Epithelial cell of proximal tubule (primary cell): ENCODE measurements at places on chromosomes 4 and X.

GRCh38 chrX:3963980-3964379 is 250.5 kb upstream of the PRKX start:
- DNase-seq = no peak

- DNase-seq = no peak
Observed at GRCh38 chr4:145716200-145716599, 36.3 kb downstream of the C4orf51 start.

DNA sequence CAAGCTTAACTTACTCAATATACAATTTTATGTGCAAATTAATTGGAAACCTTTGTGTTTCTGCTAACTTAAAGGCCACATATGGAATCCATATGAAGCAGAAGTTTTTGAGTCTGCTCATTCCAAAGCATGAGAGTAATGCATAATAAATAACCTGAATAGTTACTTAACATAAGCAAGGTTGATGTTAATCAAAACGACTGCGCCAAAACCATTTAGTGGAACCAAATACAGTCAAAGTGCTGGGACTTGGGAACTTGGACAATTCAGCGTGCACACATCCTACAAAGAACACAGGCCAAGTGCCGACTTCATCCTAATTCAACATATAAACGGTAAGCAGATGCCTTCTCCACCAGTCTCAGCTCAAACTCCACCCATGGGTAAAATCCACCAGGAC is 17.0 kb downstream of the TSPAN5 start:
- no peak for DNase-seq

- no peak for DNase-seq
Observed at GRCh38 chr4:19241895-19242294, 1009.8 kb upstream of the SLIT2 start.

DNA sequence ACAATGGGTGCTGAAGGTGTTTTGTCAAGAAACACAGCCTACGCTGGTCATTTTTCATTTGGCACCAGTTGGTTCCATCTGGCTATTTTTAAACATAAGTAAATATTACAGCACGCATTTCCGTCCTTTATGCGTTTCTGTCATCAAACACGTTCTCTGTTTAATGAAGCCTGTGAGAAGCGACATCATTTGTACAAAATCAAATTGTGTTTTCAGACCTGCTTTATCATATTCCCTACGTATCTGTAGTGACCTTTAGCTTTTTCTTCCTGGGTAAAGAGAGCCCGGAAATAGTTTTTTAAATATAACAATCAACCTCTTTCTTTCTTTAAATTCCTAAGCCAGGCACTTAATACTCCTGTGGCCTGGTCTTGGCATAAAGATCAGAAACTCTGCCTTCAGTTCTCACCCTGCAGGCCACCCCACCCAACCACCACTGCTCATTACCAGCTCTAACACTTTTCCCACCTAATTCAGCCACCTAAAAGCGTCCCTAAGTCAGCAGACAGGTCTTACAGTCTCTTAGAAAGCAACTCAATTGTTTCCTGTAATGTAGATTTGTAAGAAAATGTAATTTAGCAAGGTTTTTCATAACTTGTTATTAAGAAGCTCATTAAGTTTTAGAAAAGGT is 30.4 kb downstream of the ACSL1 start:
- DNase-seq = no peak

DNA sequence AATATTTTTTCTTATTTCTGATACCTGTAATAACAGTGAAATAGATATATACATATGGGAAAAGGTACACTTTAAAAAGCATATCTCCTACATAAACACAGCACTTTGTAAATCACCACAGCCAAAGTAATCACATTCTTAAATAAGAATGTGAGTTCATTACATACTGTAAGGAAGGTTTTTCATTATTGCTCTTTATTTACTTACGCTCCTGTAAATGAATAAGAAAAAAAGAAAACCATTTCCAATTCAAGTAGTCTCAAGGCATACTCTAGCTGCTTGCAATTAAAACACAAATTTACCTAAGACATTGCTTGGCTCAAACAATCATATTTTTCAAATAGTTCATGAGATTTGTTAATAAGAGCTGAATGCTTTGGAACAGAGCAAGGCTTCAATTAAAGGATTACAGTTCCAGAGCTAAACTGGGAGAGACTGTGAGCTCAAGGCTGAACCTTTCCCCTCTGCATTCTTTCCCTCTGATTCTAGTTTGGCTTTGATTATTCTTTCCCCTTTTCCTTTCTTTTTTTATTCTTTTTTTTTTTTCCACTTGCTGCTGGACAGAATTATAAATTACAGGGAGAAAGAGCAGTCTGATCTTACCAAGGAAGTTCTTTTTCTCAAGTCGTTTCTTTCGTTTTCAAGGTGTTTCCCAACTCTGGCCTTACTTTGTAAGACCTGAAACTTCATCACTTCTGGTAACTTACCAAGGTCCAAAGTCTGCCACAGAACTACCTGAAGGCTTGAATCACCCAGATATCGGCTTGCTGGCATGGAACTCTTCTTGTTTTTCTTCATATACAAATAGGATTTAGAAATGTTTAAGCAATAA is 278.3 kb downstream of the INPP4B start:
- DNase-seq = peak; percentile 64

GRCh38 chr4:169963998-169964397 is 62.2 kb downstream of the MFAP3L start:
- no peak for DNase-seq

GRCh38 chr4:185352741-185353140 is 43.0 kb downstream of the LRP2BP start:
- DNase-seq = no peak

DNA sequence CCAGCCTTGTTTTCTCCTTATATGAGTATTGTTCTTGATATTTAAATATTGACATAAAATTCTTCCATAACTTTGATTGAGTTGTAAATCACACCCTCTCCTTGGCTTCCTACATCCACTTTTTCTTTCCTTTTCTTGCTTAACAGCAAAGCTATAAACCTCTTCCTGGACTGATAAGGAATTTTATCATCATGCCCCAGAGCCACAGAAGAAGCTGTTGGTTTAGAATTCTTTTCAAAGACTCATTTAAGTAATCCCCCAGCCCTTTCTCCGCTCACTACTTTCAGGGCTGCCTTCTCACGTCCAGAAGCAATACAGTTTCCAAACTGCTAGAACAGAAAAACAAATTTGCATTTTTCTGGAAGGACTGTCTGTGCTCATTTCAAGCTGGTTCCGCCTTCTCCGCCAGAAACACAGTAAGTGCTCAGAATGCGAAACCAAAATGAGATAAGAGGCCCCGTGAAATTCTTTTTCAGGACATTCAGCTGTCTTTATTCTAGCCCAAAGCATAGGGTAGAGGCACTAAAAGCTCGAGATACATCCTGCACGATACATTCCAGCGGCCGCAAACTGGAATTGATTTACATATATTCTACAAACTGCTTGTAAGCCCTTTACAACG is 849 bp downstream of the MID1 start:
- no peak for DNase-seq

DNA sequence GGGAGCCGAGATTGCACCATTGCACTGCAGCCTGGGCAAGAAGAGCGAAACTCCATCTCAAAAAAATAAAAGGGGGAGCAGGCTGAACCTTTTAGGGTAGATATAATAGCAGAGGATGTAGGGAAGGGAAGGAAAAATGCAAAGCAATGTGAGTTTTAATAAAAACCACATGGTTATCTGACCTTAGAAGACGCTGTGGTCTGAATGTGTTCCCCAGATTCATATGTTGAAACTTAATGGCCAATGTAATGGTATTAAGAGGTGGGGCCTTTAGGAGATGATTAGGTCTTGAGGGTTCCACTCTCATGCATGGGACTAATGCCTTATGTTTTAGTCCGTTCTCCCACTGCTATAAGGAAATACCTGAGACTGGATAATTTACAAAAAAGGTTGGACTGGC is 114.1 kb upstream of the STX18 start:
- DNase-seq = no peak

- DNase-seq = no peak
Observed at GRCh38 chr4:102610007-102610406, 108.8 kb downstream of the NFKB1 start.

DNA sequence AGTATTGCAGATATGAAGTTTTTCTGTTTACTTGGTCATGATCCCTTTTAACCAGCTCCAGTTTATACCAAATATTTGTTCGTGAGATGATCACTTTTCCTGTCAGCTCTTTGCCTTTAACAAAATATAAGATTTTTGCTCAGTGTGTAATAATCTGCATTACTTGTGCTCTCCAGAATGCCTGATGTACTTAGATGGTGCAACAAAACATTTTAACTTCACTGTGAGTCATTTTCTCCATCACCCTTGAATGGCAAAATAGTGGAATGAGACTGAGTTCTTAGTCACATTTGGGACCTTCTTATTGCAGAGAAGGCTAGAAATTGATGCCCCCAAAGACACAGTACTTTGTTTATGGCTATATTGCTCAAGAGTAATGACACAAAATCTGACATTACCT is 252.0 kb downstream of the FRMPD4 start:
- no peak for DNase-seq

DNA sequence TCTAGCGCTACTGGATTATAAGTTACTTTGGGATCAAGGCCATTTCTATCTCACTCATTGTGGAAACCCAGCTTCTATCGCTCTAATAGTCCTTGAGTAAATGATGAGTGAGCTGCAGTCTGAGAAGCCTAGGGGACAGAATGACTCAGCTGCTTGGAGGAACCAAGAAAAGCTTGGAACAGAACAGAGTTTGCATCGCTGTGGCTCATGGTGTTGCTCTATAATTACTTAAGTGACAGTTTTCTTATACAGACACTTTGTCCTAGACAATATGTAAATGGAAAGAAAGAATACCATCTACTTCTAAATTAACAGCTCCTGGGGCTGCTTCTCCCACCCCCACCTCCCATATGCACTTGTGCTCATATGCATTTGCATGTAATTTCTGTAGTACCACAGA is 156.9 kb downstream of the SLIT2 start:
- DNase-seq = no peak

DNA sequence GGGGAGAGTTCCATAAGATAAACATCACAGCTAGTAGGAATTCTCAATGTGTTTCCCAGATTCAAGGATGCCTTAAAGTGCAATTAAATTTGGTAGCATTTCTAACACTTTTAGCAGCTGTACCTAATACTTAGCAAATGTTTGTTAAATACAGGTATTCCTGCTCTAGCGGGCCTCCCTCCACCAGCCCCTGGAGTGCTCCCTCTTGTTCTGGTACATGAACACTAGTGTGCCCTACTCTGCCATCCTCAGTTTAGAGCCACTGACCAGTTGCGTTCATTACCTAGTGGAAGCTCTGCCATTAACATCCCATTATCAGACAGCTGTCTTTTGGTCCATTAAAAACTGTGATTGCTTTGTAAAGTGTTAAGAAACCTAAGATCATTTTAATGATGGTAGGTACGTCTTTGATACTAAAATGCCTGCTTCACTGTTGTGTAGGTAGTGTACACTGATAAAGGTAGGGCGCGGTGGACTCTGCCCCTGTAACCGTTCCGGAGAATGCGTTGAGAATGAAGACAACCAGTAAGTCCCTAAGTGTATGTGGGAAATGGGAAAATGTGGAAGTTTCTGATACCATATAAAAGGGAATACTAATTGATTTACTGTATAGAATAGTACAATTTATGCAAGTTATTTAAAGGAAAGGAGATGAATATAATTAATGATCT is 21.7 kb downstream of the KIAA0232 start:
- no peak for DNase-seq

DNA sequence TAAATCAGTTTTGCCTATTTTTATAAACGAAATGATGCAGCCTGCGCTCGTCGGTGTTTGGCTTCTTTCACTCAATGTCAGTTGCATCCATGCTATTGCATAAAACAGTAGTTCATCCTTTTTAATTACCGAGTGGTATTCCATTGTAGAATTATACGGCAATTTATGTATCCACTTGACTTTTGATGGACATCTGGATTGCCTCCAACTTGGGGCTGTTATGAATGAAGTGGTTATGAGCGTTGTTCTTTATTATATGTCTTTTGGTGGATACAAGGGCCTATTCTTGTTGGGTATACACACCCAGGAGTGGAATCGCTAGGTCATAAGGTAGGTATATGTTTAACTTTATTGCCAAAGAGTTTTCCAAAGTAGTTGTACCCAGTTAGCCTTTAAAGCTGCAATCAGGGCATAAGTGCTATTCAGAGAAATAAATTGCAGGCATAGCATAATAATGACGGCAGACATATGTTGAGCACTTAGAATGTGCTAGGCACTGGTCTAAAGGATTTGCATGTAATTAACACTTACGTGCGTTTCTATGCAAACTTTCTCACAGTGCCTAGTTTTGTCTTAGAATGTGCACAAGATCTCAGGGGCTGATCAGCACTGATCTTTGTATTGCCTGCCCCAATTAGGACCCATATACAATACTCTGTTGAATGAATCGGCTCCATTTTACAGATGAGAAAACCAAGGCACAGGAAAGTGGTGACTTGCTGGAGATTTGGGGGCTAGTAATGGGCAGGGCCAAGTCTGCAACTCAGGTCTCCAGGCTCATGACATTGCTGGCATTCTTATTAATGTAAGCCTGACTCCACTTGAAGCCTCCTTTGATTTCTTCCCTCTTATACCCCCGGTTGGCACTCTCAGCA is 407.0 kb downstream of the BCOR start:
- no peak for DNase-seq

- no peak for DNase-seq
Observed at GRCh38 chrX:124028182-124028581, 66.7 kb downstream of the STAG2 start.

GRCh38 chrX:74509989-74510388 is 88.7 kb downstream of the SLC16A2 start:
- DNase-seq = no peak

- no peak for DNase-seq
Observed at GRCh38 chr4:25654971-25655963, at the start of gene SLC34A2. SLC34A2 (plus strand) TSS chr4:25655851; CDS start chr4:25662501, 6,650 bp downstream.

DNA sequence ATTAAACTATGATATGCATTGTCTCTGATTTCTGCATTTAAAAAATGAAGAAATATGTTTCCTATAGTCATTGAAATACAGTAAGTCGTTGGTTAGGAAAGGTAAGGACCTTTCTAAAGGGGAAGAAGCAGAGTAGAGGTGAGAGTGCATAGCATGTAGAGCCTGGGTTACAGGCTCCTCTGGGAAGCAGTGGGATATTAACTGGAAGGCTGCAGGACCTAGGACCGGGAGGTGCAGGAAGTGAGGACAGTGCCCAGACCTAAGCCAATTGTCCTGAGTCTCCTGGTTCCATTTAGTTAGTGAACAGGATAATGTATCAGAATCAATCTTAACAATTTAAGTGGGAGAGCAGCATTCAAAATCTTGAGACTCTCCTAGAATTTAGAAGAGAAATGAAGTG is 237.1 kb upstream of the NUDT6 start:
- DNase-seq = no peak

DNA sequence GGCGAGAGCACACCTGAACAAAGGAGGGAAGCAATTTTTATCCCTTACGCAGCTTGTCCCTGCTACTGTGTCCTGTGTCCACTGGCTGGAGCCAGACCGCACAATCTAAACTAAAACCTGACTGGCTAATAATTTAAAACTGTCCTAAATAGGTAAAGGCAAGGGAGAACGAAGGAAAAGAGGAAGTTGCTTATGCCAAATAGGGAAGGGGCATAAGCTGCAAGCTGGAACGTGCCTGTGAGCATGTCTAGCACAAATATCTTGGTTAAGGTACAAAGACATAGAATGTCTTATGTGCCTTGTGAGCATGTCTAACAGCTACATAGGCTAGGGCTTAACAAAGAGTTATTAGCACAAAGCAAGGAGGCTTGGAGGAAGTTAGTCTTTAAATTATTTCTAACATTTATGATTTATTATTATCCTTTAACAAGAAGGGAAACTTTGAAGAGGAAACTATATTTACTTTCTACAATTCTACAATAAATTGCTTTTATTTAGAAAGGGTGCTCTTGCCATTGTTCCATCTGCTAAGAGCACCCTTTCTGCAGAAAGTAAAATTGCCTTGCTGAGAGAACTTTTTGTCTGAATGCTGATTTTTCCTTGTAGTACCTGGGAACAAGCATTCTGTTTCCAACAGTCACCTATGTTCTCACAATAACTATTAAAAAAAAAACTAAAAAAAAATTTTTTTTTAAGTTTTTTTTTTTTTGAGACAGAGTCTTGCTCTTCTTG is 80.6 kb upstream of the CBR4 start:
- no peak for DNase-seq
